ENCODE measurements at places on chromosomes 7 and 10.
A peak's percentile ranks its signal among the peaks of the same experiment; 100 is the strongest.

- DNase-seq = no peak
These were observed 250.9 kb downstream of the TWIST1 start for GRCh38 chr7:18866359-18867036.

- peak; percentile 65 for DNase-seq
These were observed 199.0 kb downstream of the CHCHD3 start for GRCh38 chr7:132882714-132883428.

GRCh38 chr10:110413903-110414547 lies 83.7 kb upstream of the DUSP5 start:
- no peak for DNase-seq

GRCh38 chr7:3998060-3998459 lies 684.0 kb upstream of the FOXK1 start:
- no peak for DNase-seq

DNA sequence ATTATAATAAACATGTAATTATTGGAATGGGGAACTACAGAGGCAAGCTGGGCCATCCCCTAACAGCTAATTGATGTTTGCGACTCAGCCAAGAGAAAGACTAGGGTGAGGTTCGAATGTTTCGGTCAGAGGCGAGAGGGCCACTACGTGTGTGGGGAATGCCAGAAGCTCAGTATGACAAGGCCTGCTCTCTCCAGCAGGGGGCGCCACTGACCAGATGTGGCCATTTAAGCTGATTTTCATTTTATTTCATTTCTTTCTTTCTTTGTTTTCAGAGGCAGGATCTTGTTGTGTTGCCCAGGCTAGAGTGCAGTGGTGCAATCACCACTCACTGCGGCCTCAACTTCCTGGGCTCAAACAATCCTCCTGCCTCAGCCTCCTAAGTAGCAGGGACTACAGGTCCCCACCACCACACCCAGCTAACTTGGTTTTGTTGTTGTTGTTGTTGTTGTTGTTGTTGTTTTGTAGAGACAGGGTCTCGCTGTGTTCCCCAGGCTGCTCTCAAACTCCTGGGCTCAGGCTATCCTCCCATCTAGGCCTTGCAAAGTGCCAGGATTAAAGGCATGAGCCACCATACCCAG lies 38.1 kb downstream of the TMEM130 start:
- DNase-seq = peak; percentile 59

- peak; percentile 75 for DNase-seq
These were observed 1.6 kb downstream of the BAMBI start for GRCh38 chr10:28678687-28679457.

DNA sequence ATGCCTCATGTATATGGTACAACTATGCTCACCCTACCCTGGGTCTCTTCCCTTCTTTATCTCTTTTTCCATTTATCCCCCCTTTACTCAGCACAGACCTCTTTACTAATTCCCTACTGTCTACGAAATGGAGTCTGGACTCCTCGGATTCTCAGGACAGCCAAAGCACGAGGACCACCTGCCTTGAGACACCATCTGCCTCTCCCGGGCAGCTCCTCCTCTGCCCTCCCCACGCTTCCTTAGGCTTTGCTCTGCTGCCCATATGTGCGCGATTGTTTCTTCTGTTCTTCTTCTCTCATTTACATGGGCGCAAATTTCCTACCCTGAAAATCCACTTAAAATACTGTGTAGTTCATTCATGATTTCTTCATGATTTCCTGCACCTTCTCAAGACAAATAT lies 62.7 kb upstream of the STK17A start:
- no peak for DNase-seq

DNA sequence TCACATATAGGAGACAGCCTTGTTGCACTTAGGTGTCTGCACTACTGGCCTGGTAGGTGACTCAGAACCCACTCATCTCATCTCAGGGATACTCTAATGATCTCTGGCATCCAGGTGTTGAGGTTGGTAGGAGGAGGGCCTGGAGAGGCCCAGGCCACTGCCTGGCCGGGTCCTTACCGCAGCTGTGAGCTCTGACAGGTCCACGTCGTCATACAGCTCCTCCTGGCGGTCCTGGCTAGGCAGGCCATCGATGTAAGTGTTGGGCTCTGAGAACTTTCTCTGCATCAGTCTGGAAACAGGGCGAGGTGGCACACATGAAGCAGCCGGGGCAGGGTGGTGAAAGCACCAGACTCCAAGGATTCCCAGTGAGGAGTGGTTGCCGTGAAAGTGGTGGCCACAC lies 62.1 kb downstream of the VWA2 start:
- no peak for DNase-seq

- DNase-seq = no peak
These were observed 56.2 kb downstream of the XPNPEP1 start for GRCh38 chr10:109866995-109867635.

DNA sequence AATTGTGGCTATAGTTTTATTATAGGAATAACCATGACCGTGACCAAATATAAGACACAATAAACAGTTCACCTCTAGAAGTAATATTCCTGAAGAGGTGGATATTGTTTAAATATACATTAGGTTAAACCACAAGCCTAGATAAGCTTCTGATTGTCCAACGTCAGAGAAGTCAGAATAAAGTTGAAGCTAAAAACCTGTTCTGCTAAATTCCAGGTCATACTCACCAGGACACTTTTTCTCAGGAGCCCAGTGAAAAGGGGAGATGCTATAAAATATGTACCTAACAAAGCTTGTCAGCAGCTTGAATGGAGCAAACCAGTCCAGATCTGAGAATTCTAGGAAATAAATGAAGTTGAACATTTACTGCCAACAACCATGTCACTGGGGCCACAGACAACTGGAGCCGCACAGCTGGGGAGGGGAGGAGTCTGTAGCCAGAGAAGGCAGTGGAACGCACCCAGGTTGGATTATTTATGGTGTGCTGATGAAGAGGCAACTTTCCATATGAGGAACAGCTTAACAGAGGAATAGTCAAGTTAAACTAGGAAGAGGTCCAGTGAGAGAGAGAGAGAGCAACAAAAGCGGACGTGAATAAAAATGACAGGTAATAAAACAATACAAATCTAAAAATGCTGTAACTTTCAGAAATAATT lies 191.1 kb downstream of the ZNF438 start:
- no peak for DNase-seq

DNA sequence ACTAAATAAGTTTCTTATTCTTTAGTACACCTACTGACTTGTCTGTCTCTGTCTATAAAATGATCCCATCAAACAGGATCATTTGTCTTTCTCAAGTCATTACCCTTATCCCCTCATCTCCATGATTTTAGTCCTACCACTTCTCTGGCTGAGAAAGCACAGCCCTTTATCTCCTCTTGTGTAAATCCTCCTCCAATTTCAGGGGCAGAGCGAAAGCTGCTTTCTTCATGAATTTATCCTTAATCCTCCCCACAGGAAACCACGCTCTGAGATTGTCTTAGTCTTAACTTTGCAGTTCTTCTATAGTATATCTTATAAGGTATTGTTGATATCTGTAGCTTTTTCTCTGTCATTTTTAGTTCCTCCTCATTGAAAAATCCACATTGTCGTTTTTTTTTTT lies 239.7 kb upstream of the PLXDC2 start:
- DNase-seq = peak; percentile 4

DNA sequence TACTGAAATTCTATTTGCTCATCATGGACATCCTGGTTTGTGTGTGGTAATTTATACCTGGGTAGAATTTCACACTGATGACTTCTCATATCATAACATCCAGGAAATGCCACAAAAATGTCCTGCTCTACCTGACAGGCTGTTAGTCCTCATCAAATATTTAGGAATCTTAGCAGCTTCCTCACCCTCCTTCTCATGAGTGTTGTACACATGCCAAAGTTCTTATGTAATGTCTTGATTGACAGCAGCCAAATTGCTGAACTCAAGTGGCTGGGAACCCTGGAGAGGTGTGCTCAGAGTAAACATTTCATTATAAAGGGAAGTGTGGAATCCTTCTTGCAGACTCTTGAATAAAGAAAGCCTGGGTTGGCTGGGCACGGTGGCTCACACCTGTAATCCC lies 8.9 kb downstream of the EEPD1 start:
- DNase-seq = peak; percentile 38

DNA sequence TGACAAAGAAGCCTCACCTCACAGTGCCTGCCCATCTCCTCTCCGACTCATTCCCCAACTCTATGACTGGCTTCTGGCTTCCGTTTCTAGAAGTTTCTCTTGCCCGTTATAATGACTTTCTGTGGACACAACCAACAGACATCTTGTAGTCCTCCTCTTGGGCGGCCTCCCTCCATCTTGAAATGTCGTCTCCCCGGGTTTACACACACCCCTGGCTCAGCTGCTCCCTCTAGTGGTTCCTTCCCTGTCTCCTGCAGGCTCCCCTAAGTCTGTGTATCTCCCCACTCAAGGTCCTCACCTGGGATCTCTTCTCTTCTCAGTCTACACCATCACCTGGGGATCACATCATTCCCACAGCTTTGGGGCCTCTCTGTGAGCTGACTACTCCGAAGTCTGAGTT lies 123.4 kb upstream of the NEBL start:
- DNase-seq = peak; percentile 62

DNA sequence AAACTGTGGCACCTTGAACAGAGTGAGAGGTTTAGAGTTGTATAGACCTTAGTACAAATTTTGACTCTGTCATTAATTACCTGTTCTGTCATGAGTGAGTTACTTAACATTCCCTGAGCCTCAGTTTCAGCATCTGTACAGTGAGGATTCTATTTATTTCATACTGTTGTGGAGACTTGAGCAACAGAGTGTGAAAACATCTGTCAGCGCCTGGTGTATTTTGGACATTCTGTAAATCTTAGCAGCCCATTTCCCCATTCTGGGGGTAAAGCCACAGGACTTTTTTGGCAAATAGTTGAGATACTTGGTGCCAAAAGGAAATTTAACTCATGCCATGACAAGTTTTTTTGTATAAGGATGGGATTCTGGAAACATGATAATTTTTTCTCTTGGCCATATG lies 94.8 kb downstream of the AUTS2 start:
- DNase-seq = no peak

GRCh38 chr10:12221323-12222298 lies 25.6 kb downstream of the CDC123 start:
- DNase-seq = peak; percentile 60

DNA sequence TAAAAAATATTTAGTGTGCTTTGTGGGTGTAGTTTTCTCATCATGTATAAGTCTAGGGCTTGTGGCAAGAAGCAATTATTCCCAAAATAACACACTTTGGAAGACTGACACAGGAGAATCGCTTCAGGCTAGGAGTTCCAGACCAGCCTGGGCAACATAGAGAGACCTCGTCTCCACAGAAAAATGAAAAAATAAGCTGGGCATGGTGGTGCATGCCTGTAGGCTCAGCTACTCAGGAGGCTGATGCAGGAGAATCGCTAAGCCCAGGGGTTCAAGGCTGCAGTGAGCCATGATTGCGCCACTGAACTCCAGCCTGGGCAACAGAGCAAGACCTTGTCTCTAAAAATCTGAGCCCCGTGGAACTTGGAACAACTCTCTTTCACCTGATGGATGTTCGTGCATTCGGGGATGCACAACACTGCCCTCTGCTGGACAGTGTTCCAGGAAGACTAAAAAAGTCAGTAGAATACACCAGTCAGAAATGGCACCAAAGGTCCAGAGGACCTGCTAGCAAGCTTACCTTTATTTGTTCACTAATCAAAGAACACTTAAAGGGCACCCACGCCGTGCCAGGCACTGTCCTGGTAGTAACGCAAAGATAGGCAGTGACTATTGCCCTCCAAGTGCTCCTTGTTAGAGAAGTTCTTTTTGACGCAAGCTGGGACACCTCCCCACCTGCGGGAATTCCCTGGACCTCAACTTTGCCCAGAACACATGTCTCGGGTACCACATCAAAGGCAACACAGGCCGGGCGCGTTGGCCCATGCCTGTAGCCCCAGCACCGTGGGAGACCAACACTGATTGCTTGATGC lies 81.9 kb upstream of the CALN1 start:
- DNase-seq = peak; percentile 76

DNA sequence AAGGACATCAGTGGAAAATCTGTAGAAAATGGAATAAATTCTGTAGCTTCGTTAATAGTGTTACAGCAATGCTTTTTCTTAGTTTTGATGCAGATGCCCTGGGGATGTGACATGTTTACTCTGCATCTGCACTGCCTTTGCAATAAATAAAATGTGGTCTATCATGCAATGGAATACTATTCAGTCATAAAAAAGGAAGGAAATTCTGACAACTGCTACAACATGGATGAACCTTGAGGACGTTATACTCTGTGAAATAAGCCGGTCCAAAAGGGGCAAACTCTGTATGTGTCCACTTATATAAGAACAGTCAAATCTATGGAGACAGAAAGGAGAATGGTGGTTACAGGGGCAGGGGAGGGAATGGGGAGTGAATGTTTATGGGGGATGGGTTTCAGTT lies 13.5 kb downstream of the GRIFIN start:
- no peak for DNase-seq

GRCh38 chr7:44281811-44282600 lies 43.4 kb downstream of the CAMK2B start:
- no peak for DNase-seq

GRCh38 chr10:69335613-69336012 lies 57.3 kb downstream of the HK1 start:
- DNase-seq = no peak

DNA sequence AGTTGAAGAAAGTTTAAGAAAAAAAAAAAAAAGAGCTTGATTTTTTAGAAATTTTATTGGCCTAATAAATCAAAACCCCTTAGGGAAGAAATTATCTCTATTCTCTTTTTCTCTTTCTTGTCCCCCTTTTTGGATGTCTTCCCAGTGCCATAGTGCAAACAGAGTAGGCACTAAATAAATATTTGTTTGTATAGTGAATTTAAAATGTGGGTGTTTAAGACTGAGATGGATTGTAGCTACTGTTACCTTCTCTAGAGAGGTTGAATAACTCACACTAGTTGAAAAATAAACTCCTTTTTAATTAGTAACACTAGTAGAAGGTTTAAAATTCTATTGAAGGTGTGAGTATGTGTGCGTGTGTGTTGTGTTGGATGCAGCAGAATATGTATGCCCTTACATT lies 783.8 kb downstream of the NXPH1 start:
- no peak for DNase-seq

DNA sequence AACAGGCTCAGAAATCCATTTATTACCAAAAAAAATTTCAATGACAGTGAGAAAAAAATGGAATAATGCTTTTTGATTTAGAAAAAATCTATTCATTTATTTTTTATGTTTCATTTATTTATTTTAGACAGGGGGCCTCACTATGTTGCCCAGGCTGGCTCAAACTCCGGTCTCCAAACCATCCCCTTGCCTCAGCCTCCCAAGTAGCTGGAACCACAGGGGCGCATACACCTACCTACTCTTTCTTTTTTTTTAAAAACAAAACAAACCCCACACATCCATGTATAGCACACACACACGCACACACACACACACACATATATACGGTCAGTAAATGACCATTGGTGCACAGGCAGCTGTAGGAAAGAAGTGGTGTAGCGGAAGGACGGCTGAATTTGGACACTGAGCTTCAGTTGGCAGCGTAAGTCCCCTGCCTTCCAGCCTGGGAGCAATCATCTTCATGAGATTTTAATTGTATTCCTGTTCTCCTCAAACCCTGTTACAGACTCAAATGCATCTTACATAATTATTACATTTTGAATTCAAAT lies 28.8 kb downstream of the ARL4A start:
- no peak for DNase-seq

GRCh38 chr10:114352653-114353298 lies 51.5 kb downstream of the AFAP1L2 start:
- DNase-seq = no peak
